COLO829 (cell line): ENCODE measurements at places on chromosomes 3 and 15.

- DNase-seq = no peak
These were observed 1272.5 kb downstream of the ROBO1 start for GRCh38 chr3:78495301-78495700.

DNA sequence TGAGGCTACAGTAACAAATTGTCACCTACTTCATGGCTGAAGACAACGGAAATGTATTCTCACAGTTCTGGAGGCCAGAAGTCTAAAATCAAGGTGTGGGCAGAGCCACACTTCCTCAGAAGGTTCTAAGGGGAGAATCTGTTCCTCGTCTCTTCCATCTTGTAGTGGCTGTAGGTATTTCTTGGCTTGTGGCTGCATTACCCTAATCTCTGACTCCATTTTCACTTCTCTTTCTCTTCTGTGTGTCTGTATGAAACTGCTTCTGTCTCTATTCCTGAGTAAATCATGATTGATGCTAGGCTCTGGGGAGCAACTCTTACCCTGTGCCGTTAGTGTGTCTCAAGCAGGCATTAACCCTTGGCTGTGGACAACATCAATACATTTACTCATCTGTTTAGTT is 164.7 kb downstream of the SQOR start:
- DNase-seq = no peak

DNA sequence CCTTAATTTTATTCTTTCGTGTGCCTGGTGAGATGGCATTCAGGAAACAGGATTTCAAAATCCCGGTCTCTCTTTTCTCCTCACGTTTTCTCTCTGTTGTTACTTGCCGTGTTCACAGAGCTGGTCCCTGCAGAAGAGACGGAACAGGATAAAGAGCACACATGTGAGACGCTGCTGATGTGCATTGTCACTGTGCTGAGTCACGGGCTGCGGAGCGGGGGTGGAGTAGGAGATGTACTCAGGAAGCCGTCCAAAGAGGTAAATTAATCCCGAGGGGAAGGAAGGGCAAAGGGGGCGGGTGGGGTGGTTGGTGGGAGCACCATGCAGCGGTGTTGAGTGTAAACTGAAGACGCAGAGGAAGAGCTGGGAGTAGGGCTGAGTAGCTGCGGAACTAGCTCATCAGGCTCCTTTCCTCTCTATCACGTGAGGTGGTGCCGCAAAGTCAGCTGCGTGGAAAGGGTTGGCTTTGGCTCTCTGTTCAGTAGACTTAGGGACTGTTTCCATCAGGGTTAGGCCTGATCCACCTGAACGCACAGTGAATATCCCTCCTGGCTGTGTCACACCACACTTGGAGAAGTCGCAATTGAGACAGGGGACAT is 164.8 kb upstream of the BHLHE40 start:
- no peak for DNase-seq

- no peak for DNase-seq
These were observed 75.7 kb downstream of the EFL1 start for GRCh38 chr15:82186719-82187406.

DNA sequence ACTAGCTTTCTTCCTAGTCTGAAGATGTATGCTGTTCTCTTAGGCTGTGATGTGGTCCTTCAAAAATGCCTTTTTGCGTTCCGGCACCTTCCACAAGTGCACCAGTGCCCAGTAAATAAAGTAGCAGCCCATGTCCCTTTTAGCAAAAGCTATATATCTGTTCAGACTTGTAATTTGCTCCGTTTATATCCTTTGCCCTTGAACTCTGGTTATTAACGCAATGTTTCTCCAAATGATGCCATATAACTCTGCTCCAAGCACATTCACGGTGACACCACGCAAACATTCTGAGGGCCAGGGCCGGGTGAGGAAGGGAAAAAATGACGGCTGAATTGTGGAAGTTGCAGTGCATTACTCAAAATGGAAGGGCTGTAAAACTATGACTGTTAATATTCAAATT is 1001.1 kb upstream of the NR2F2 start:
- DNase-seq = no peak

GRCh38 chr15:55618387-55618786 is 30.2 kb upstream of the PYGO1 start:
- no peak for DNase-seq

DNA sequence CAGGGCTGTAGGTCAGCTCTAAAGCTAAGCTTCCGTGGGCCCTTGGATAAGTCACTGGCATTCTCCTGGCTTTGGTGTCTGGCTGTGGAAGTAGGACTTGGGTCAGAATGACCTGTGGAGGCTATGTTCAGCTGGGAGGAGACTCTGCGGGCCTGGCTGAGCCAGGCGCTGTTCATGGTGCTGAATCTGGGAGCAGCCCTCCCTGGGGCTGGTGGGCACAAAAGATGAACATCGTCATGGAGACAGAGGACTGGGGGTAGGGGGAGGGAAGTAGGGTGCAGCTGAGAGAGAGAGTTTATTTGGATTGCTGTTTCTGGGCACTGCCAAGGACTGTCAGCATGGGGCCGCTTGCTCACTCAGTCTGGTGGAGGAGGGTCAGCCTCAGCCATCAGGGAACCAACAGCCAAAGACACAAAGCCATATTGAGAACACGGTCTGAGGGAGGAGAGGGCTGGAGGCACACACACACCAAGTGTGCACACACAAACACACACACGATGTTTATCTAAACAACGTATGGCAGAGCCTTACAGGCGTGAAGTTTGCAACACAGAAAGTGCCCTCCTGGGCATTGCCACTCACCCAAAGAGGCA is 120.7 kb upstream of the LINGO1 start:
- peak; percentile 7 for DNase-seq

DNA sequence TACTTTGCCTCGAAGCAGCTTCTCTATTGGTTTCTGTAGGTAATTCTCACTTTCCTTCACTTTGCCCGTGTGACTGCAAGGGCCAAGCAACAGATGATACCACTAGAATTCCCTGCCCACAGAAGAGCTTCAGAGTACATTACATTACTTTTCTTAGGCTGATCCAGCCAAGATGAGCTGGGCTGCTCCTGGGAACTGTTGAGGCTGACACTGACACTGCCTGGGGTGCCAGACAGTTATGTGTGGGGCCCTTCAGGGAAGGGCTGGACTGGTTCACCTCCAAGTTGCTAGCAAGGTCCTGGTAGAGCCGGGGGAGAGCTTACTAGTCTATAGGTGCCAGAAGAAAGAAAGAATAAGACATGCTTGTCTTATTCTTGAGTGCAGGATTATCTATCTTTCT is 19.0 kb downstream of the GORASP1 start:
- DNase-seq = no peak

DNA sequence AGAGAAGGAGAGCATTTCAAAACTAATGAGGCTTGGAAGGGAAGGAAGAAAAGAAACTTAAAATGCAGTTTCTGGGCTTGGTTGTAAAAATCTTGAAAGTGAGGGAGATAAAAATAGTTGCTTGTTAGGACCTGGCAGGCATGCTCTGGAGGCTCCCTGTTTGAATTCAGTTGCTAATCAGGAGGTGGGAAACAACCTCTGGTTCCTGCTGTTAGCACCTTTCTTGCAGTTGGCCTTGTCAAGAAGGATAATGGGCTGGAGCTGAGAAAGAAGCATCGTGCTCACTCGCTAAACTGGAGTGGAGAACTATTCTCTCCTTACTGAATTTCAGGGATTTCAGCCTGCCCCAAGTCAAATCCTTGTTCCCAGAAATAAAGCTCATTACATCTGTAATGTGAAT is 23.4 kb downstream of the SNAPC5 start:
- no peak for DNase-seq

DNA sequence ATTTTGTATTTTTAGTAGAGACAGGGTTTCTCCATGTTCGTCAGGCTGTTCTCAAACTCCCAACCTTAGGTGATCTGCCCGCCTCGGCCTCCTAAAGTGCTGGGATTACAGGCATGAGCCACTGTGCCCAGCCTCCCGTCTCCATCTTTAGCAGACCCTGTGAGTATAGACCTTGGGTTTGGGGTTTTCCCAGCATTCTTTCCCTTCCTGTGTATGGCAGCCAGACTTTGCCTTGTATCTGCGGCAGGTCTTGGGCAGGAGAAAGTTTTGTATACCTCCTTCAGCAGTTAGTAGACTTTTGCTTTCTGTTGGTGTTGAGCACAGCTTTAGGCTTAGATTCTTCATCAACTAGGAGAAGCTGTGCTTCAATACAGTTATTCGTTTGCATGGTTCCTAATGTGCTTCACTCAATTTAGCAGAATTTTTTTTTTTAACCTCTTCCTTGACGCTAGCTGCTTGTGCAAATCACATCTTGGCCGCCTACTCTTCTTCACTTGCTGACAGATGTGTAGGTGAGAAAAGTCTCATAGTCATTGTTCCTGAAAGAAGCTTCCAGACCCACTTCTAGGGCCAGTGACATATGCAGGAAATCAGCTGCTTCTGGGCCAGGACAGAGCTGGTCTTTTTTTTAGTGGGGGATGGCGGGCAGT is 38.4 kb downstream of the MAP2K1 start:
- DNase-seq = no peak

DNA sequence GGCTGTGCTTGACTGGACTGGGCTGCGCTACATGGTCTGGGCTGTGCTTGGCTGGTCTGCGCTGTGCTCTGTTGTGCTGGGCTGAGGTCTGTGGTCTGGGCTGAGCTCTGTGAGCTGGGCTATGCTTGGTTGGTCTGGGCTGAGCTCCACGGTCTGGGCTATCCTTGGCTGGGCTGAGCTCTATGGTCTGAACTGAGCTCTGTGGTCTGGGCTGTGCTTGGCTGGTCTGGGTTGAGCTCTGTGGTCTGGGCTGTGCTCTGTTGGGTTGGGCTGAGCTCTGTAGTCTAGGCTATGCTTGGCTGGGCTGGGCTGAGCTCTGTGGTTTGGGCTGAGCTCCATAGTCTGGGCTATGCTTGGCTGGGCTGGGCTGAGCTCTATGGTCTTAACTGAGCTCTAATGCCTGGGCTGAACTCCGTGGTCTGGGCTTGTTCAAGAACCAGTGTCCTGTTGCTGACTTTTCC is 92.0 kb downstream of the PLXNA1 start:
- no peak for DNase-seq

- no peak for DNase-seq
These were observed 35.8 kb upstream of the SLC6A11 start for GRCh38 chr3:10780243-10780642.

GRCh38 chr3:72901840-72902239 is 14.0 kb downstream of the GXYLT2 start:
- no peak for DNase-seq

GRCh38 chr15:48861813-48862431 is 16.0 kb upstream of the EID1 start:
- DNase-seq = peak; percentile 31

GRCh38 chr3:7504886-7505775 is 644.2 kb downstream of the GRM7 start:
- peak; percentile 1 for DNase-seq

GRCh38 chr3:194083637-194084224 is 52.2 kb upstream of the HES1 start:
- no peak for DNase-seq

DNA sequence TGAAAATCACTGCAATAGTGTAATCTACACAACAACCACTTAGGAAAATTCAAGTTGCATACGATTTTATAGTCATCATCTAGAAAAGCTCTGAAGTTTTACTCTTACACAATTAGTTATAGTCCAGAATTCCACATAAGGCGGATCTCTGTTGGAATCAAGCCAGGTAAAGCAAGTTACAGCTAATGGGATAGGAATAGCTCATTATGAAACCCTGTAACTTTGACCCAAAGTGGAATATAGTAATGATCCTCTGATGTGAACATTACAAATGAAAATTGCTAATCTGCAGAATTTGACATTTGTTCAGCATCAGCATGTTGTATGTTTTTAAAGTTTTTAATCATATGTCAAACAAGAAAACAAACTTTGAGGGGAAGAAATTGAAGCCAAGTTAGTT is 4.4 kb downstream of the CERS3 start:
- no peak for DNase-seq

DNA sequence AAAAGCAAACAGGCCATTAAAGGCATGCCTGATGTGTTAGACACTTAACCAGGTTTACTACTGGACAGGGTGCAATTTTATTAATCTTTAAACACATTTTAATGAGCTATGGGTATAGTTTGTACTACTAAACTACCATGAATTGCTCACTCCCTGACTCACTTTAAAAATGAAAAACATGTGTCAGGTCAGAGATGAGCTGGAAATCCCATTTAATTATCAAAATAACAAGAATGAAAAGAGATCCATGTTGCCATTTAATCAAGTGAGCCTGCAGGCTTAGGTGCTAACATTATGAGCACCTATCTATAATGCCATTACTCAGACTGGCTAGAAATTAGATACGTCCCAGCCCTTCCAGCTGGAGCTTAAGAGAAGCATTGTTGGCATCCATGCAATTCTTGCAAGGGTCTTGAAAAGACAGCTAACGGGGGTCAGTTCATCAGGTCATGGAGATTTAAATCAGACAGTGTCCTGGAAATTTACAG is 224.4 kb downstream of the THRB start:
- no peak for DNase-seq

- DNase-seq = peak; percentile 86
These were observed 19.5 kb downstream of the TKT start for GRCh38 chr3:53236112-53236841.

DNA sequence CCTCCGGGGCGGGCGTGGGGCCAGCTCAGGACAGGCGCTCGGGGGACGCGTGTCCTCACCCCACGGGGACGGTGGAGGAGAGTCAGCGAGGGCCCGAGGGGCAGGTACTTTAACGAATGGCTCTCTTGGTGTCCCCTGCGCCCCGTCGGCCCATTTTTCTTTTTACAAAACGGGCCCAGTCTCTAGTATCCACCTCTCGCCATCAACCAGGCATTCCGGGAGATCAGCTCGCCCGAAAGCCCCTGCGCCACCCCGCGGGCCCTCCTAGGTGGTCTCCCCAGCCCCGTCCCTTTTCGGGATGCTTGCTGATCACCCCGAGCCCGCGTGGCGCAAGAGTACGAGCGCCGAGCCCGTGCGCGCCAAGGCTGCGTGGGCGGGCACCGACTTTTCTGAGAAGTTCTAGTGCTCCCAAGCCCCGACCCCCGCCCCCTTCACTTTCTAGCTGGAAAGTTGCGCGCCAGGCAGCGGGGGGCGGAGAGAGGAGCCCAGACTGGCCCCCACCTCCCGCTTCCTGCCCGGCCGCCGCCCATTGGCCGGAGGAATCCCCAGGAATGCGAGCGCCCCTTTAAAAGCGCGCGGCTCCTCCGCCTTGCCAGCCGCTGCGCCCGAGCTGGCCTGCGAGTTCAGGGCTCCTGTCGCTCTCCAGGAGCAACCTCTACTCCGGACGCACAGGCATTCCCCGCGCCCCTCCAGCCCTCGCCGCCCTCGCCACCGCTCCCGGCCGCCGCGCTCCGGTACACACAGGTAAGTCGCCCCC is at the start of gene THBS1:
Gene THBS1 (plus strand): TSS at position 595 of the 757 bp plus-strand sequence. CDS start 779 bp downstream, outside the sequence.
- DNase-seq = no peak

GRCh38 chr15:77597804-77598453 is 34.8 kb downstream of the LINGO1 start:
- DNase-seq = no peak

GRCh38 chr15:57609805-57610529 is 18.3 kb downstream of the MYZAP start:
- DNase-seq = no peak

DNA sequence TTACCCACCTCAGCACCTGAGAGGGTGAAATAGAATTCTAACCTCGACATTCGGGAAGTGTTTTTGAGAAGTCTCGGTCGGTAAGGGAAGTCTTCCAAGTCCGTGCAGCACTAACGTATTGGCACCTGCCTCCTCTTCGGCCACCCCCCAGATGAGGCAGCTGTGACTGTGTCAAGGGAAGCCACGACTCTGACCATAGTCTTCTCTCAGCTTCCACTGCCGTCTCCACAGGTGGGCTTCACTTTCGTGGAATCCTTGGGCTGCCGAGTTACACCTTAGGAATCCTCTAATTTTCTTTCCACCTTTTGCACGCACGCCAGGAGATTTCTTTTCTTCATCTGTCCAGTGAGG is 775 bp downstream of the CCNDBP1 start:
- DNase-seq = no peak
